ENCODE measurements at places on chromosomes 2 and 18.
A peak's percentile ranks its signal among the peaks of the same experiment; 100 is the strongest.

DNA sequence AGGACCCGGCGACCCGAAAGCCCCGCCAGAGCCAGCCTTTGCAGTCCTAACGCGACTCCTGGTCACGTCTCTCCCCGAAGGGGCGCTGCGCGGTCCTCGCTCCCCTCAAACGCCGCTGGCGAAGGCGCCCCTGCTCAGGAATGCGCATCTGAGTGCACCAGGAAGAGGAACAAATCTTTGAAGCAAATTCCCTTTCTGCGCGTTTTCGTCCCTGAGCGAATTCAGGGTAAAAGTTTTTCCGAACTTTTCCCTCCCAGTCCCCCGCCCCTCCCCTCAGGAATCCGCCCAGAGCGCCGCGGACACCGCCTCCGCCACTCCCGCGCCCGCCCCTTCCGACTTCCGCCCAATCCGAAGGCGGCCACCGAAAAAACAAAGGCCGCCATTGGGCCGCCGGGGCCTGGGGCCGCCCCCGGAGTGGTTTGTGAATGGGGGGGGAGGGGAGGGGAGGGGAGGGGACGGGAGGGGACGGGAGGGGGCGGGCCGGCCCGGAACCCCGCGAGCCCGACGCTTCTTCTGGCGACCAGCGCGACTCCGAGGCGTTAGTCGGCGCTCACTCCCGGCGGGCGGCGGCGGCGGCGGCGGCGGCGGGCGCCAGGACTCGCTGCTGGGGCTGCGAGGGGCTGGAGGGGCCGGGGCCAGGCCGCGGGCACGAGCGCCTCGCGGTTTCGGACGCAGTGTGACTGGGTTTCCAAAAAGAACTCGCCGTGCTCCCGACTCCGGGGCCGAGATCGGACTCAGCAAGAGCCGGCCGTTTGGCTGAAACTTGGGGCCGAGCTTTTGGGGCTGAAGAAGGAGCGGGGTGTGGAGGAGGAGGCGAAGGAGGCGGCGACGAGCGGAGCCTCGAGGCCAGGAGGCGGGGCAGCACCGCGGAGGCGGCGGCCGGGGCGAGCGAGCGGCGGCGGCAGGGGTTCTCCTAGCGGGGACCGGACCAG lies at the start of gene FZD7:
FZD7 (plus strand) TSS at position 539 of the 932 bp plus-strand sequence. CDS start 793 bp downstream, outside the sequence.
- peak; percentile 35 for DNase-seq

DNA sequence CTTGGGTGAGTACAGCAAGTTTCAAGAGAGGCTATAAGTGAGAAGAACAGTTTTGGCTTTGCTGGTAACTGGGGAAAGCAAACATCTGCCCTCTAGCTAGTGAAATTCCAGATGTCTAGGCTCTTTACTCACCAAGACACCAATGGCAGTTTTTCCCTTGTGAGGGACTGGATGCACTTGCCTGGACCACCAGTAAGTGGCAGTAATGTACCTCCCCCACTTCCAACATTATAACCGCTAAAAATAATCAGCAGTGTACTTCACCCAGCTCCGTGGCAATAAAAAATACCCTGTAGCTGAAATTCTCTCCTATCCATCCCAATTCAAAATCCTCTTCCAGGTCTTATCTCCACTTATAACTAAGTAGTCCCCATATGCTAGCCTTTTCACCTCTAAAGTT lies 383.9 kb downstream of the ARHGAP15 start:
- peak; percentile 33 for DNase-seq

DNA sequence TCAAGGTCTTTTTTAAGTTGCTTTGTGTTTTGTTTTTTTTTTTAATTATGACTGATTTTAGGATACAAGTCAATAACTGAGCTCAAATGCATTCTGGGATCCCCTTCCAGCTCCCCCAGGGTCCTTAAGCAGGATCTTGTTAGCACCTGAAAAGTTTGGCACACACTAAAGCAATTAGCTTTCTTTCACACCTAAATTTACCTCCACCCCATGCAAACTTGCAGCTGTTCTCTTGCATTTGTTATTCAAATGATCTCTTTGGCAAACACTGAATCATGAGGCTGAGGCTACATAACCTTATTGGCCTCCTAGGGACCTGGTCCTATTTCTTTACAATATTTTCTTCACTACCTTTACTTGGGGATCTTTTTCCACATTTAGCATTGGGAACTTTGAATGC lies 2026.1 kb upstream of the CELF4 start:
- DNase-seq: no peak

GRCh38 chr2:18496516-18496915 lies 63.9 kb downstream of the RDH14 start:
- DNase-seq: no peak

All from NCI-H1092 treated with DMSO at 0.1 percent for 48 hours (cell line).